ENCODE measurements at places on chromosomes 6 and 20.

DNA sequence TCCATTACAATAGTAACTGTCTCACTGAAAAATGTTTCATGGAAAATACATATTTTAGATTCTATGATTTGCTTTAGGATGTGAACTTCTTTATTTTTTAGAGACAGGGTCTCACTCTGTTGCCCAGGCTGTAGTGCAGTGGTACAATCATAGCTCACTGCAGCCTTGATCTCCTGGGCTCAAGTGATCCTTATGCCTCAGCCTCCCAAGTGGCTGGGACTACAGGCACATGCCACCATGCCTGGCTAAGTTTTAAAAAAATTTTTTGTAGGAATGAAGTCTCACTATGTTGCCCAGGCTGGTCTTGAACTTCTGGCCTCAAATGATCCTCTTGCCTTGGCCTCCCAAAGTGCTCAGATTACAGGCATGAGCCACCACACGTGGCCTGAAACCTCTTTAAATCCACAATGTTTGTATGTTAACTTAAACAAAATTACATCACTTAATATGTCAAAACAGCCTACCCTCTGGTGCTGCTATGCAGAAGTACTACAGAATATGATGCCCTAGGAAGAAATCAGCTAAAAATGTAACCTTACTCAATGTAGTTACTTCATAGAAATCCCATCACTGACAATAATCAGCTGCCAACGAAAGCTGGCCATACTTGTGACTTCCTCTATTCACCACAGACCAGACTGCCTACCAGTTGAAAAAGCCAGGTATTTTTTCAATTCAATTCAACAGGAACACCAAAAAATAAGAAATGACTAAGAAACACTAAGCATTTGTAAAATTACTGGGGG is 17.6 kb downstream of the EEF1A1 start:
- DNase-seq, result no peak

GRCh38 chr20:17758512-17758911 is 58.7 kb downstream of the BANF2 start:
- DNase-seq, result no peak

DNA sequence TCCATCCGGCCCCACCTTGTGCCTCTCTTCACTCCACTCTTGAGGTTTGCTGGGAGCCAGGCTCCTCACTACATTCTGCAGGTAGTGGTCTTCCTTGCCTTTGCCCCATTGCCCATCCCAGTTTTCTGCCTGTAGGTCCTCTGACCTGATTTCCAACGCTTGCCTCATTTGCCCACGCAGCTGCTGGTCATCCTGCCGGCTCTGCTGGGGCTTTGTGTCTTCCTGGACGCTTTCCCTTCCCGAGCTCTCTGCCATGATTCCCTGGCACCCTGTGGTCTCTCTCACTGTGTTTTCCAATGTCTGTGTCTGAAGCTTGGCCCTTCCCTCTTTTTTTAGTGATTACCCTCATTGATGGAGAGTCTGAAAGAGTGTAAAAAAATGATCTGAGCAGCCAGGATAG is 451.6 kb downstream of the UTRN start:
- no peak for DNase-seq

- no peak for DNase-seq
Observed at GRCh38 chr6:106446287-106446885, 85.9 kb downstream of the CRYBG1 start.

- no peak for DNase-seq
Observed at GRCh38 chr6:24229696-24230405, 103.8 kb downstream of the NRSN1 start.
